ENCODE measurements at places on chromosomes 3 and 15.

DNA sequence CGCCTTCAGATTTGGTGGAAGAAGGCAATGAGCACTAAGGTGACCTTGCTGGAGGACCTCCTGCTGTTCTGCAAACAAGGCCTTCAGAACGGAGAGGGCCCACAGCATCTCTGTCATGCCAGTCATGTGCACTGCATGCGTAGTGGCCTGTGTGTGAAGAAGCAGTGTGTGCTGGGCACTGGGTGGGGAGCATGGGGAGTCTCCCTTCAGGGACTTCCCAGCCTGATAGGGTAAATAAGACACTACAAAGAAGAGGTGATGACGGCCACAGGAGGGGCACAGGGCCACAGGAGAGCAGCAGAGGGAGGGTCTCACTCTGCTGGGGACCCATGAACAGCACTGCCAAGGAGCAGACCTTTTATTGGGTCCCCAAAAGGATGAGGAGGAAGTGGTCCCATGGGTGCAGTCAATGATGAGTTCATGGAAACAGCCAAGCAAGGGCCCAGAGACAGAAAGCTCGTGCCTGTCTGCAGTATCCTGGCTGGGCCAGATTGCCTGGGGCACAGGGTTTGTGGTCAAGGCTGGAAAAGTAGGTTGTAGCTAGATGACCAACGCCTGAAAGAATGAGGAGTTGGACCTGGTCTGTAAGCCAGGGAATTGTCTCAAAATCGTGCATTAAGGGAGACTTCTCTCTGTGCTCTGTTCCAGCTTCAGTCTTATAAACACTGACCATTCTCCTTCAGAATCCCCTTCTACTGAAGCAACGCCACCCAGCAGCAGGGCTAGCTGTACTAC lies 67.8 kb upstream of the SEC61A1 start:
- DNase-seq, result no peak

DNA sequence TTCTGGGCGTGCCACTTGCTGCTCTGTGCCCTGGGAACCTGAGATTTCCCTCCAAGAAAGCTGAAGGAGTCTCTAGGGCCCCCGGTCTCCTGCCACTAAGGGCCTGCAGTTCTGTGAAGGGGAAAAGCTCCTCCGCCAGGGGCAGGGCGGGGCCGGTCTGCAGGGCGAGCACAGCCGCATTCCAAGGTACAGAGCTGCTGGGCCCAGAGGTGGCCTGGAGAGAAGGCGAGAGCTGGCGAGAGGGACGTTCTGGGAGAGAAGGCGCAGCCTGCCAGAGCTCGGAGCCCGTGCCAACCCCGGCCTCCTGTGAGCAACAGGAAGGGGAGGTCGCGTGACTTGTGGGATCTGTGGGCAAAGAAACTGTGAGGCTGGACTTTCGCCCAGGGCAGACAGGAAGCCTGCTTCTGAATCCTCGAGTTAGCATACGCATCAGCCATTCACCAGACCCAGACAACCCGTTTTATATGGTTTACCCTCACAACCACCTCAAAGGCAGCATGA lies 500.4 kb downstream of the SHQ1 start:
- no peak for DNase-seq

- no peak for DNase-seq
These were observed 149.8 kb upstream of the ROBO1 start for GRCh38 chr3:79917561-79917960.

DNA sequence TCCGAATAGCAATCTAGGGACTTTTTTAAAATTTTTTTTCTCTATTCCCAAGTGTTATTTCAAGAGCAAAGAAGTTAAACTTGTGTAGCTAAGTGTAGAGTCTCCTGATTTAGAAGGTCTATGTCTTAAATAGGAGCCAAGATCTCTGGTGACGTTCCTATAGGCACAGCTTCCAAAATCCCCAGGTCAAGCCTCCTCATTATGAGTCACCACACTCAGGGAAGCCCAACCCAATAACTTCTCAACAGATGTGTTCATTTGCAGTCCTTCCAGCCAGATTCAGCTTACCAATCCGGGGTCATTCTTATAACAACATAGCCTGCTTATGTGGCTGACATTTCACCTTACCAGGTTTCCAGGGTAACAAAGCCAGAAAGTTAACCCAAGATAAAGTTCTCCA lies 270.3 kb downstream of the IL5RA start:
- DNase-seq, result no peak

DNA sequence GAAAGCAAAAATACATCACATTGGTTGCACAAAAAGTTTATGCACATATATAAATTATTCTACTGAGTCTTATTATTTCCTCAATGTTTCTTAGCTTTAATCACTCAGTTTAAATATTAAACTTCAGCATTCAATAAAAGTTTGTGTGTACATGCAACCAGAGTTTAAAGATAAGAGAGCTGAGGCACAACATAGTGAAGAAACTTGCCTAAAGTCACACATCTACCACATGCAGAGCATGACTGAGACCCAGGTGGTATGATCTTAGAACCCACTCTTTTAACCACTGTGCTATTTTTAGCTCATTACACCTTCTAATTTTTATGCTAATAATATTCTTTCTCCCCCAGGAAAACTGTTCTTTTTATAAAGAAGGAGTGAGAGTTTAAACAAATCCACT lies 96.1 kb upstream of the GOLIM4 start:
- DNase-seq, result no peak

DNA sequence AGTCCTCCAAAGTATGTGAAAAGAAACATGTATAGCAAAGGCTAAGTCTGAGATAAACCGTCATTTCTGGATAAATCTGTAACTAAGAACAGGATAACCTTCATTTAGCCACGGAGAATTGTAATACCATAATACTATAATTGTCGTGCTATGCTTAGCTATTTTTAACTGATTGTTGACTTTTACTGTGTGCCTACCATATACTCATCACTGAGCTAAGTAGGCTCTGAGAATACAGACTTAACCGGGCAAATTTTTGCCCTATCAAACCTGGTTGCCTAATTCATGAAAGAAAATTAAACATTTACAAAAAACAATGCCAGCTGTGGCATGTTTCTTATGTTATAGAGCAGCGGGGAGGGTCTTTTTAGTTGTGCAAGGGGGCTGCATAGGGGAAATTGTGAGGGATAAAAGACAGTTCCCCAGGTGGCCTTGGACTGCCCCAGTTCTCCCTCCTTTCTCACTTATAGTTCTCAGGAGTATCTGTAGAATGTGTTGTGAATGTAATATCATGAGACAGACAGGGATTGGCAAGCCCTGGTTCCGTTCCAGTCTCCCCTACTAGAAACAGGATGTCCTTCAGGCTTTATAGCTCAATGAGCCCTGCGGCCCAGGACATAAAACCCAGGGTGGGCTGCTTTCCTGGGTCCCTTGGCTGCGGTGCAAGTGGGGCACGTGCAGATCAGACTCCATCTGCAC lies 318.5 kb downstream of the GBE1 start:
- DNase-seq, result no peak

GRCh38 chr3:26621906-26622620 lies 509 bp upstream of the LRRC3B start:
- no peak for DNase-seq
